Left cardiac atrium (tissue), 4 donors: ENCODE measurements at places on chromosomes 2 and 18. TPM values are rescaled to one million over a fixed set of nuclear protein-coding genes. Genes with fewer than 3 reads are reported as not detected.

GRCh38 chr2:145623136-145623535, 1103.2 kb upstream of the ZEB2 start:
- no peak for DNase-seq

DNA sequence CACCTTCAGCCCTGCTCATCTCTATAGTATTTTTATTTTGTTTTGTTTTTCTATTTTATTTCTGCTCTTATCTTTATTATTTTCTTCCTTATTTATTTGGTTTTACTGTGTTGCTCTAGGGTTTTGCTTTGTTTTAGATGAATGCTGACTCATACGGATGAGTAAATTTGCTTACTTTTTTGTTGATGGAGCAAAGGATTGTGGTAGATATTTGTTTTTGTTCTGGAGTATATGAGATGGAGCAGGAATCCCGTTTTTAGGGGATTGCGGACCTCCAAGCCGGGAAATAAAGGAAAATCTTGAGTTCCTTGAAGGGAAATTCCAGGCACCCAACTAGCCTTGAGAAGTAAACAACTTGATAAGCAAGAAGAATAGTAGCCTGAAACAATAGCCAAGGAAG, 15.3 kb upstream of the COLEC12 start:
- no peak for DNase-seq

CGREF1 gene
- 5.9 TPM for total RNA-seq

- no peak for DNase-seq
Measured at GRCh38 chr18:48033790-48034650, 103.6 kb upstream of the SMAD2 start.

CTLA4 gene
- total RNA-seq = not detected

GRCh38 chr2:127510073-127510472, 16.2 kb downstream of the IWS1 start:
- DNase-seq = no peak

DNA sequence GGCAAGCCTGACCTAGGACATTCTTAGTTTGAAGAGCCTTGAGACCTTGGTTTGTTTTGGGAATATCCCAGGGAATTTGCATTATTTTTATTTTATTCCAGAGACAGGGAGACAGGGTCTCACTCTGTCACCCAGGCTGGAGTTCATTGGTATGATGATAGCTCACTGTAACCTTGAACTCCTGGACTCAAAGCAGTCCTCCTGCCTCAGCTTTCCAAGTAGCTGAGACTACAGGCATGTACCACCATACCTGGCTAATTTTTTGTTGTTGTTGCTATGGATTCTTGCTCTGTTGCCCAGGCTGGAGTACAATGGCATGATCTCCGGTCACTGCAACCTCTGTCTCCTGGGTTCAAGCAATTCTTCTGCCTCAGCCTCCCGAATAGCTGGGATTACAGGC, 4.8 kb downstream of the MTA3 start:
- no peak for DNase-seq

GRCh38 chr2:231250698-231251097, 52.3 kb downstream of the ARMC9 start:
- DNase-seq = no peak

ASXL3 gene
- total RNA-seq = 4.7 TPM

DNA sequence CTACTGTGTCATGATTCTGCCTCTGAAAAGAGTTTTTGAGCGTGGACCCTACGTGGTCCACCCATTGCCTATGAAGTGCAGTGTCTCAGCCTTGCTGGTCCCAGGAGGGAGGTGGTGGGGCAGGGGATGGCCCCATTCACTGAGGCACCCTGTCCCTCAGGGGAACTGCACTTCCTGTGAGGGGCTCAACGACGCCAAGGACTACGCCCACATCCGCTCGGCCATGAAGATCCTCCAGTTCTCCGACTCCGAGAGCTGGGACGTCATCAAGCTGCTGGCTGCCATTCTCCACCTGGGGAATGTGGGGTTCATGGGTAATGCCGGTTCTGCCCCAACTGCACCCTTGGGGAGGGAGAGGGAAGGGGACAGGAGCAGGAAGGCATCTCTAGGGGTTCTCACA, 42.5 kb downstream of the MYO7B start:
- DNase-seq = no peak

DNA sequence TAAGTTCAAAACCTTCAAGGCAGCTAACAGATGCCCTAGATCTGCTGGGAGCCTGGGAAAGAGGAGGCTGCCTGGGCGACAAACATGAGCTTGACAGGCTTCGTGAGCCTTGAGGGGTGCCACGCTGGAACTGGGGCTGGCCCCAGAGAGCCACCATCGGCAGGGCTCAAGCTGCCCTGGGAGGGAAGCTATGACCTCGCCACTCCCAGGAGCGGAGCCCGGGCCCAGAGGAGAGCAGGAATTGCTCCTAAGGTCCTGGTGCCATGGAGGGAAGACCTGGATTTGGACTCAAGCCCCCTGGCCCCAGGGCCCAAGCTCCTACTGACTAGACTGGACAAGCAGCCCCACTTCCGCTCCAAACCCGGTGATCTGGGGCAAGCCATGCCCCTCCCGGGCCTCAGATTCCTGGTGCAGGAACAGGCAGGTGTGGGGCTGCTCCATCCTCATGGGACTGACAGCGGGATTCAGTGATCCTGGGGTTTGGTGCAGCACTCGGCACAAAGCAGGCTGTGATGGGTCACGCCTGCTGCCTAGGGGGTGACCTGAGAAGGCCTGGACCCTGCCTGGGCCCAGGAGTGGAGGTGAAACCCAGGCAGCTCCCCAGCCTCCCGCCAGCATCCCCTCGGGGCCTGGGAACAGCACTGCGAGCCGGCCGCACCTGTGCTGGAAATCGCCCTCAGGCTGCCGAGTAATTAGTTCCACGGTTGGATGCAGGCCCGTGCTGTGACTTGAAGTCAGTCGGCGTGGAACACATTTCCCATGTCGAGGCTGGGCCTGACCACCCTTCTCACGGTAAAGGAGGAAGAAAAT, 246.9 kb downstream of the NDUFA10 start:
- DNase-seq = no peak

DNA sequence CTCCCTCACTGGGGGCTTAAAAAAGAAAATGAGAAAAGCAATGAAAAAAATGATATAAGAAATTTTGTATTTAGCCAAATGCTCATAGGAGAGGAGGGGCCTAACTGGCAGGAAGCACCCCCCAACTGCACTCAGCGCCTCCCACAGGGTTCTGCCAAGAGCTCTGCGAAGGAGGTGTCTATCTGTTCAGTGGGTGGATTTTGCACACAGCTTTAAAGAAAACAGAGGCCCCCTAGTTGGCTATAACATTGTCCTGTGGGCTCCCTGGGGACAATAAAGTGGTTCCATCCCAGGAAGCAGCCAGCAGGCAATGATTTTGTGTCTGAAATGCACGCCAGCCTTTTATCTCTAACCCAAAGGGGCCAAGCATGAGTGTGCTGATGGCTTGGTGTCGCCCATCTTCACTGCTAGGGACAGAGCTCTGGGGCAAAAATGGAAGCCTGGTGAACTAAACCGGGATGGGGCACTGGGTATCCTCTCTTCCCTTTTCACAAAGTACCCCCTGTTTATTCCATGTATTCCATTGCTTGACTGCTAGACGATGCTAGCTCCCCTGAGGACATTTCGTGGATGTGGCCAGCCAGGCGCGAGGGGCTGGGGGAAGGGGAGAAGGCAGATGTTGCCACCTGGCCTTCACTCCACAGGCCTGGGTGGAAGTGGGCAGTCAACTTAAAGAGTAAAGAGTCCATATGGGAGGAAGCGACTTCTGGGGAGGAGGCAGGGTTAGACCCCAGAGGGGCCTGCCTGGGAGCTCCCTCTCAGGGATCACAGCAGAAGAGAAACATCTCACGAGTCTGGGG, 205.7 kb downstream of the CYP26B1 start:
- no peak for DNase-seq

MROH2A gene
- not detected for total RNA-seq

CPO gene
- total RNA-seq = 0.50 TPM

MYCN gene
- total RNA-seq = 0.53 TPM

ROCK2 gene
- 41.1 TPM for total RNA-seq
